T-helper 1 cell (primary cell): ENCODE measurements at places on chromosomes 3 and 15.

GRCh38 chr3:80643421-80643820, 875.6 kb upstream of the ROBO1 start:
- no peak for DNase-seq

- DNase-seq = no peak
Measured at GRCh38 chr15:25240461-25241021, 198.3 kb downstream of the UBE3A start.

GRCh38 chr3:119279584-119280243, 14.5 kb upstream of the ARHGAP31 start:
- DNase-seq = no peak

GRCh38 chr3:195548006-195548405, 4.9 kb upstream of the PPP1R2 start:
- no peak for DNase-seq

DNA sequence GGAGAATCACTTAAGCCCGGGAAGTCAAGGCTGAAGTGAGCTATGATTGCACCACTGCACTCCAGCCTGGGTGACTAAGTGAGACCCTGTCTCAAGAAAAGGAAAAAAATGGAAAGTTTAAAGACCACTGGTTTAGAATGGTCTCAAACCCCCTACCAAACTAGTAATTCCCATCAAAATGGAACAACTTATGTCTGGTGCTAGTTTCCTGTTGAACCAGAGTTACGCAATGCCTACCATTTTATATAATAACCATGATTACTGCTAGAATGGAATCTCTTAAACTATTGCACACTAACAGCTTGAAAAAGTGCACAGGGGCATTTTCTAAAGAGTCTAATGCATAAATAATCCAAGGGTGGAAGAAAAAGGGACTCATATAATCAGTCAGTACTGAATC, 43.6 kb downstream of the DMXL2 start:
- DNase-seq = no peak

- DNase-seq = no peak
Measured at GRCh38 chr15:49573421-49573820, 47.2 kb downstream of the FAM227B start.

GRCh38 chr15:55897560-55898336, 95.7 kb downstream of the NEDD4 start:
- DNase-seq = no peak

DNA sequence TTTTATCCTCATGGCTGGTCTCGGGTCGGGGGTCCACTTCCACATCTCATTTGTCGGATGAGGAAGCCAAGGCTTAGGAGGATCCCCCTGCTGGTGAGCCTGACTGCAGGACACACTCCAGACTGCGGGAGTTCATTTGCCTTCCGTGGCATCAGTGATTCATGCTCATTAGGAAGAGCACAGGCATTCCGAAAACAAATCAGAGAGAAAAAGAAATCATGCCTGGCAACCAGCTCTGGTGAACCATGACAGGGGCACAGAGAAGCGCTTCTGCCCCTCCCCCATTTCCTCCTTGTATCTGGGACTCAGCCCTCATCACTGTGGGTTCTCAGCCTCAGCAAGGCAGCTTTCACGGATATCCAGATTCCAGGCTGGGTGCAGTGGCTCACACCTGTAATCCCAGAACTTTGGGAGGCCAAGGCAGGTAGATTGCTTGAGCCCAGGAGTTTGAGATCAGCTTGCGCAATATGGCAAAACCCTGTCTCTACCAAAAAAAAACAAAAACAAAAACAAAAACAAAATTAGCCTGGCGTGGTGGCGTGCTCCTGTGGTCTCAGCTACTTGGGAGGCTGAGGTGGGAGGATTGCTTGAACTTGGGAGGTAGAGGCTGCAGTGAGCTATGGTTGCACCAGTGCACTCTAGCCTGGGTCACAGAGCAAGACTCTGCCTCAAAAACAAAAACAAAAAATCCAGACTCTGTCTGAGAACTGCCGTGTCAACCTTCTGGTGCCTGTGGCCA, 28.4 kb downstream of the IRAK2 start:
- DNase-seq = peak; percentile 72

- DNase-seq = no peak
Measured at GRCh38 chr3:98587654-98588053, 5.8 kb downstream of the CPOX start.

GRCh38 chr15:99943466-99943865, 210.2 kb upstream of the LYSMD4 start:
- DNase-seq = no peak

DNA sequence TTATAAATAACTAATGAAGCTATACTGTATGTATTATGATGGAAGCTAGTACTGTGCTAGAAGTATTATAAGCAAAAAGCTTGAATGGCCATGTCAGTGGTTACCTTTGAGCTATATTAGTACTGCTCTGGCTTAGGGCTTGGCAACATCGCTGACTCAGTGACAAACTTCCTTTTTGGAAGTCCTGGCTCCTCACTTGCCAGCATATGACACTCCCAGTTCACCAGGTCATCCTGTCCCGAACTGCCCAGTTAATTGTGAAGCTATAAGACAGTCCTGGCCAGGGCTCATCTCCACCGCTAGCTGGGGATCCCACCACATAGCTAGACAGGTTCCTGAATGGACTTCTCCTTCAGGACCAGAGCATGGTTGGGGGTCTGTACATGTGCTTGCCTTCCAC, 31.9 kb downstream of the RAB8B start:
- no peak for DNase-seq

- no peak for DNase-seq
Measured at GRCh38 chr3:40608091-40608490, 83.3 kb downstream of the ZNF621 start.

DNA sequence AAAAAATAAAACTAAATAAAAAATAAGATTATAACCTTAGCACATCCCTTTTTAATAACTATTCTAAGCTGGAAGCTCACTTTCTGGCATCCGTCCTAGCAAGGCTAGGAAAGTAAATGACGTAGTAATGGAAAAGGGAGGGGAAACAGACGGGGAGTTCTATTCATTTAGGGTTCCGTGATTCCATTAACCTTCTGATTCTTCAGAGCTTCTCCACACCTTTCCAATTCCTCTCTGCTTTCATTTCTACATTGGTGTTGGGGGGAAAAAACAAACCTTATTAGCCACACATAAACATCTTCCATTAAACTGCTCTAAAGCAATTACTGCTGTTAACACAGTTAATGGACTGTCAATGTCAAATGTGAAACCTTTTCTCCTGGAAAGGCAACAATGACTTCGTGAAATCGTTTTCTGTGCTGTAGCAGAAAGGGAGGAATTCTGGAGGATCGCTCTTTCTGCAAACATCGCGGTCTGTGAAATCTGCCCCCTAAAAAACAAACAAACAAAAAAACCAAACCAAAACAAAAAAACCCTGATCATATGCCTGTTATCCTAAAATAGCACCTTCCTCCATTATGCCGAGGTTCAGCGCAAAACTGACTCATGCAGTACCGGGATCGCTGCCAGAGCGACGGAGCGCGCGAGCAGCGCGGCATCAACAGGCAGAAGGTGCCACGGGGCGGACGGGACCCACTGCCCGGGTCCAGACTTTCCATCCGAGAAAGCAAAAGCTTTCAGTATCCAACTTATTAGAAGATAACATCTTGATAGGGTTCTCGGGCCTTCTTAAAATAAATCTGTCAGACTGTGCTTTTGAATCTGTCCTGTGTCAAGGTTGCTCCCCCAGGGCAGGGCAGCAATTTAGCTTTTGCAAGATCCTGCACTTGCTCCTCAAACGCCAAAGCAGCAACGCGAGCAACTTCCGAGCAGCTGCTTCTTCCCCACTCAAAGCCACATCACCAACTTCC, 156.2 kb downstream of the FGF12 start:
- no peak for DNase-seq

DNA sequence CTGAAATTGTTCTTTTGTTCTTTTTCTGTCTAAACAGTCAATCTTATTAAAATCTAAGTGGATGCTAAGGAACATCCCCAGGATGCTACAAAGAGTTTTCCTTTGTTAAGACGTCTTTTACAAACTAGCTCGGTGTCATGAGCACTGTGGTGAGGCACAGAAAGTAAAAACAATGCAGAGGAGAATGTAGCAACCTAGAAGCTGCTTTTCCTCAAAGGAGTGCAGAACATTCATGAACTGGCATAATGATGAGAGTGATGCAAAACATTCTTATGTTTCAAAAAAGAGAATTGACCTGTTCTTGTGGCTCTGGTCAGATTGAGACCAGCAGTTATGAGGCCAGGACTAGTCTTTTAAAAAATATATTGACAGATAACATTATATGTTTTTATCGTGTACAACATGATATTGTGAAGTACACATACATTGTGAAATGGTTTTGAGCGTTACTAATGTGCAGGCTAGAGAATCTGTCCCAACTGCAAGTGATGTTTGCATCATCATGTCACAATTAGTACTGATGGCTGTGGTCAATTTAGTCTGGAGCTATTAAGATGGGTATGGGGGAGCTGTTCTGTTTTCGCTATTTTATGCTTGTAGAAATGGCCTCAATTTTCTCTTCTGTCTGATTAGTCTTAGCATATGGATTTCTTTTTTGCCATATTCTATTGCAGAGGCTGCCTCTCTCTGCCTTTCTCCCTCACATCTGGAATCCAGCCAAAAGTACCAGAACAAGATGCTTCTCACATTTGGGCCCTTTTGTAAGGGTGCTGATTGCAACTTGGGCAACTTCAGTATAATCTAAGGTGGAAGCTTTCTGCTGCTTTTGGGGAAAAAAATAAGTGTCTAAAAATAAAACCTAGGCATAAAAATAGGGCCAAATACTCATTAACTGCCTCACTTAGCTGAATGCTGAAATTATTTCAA, 50.2 kb downstream of the HHLA2 start:
- no peak for DNase-seq

GRCh38 chr15:77538027-77538451, 94.7 kb downstream of the LINGO1 start:
- no peak for DNase-seq

DNA sequence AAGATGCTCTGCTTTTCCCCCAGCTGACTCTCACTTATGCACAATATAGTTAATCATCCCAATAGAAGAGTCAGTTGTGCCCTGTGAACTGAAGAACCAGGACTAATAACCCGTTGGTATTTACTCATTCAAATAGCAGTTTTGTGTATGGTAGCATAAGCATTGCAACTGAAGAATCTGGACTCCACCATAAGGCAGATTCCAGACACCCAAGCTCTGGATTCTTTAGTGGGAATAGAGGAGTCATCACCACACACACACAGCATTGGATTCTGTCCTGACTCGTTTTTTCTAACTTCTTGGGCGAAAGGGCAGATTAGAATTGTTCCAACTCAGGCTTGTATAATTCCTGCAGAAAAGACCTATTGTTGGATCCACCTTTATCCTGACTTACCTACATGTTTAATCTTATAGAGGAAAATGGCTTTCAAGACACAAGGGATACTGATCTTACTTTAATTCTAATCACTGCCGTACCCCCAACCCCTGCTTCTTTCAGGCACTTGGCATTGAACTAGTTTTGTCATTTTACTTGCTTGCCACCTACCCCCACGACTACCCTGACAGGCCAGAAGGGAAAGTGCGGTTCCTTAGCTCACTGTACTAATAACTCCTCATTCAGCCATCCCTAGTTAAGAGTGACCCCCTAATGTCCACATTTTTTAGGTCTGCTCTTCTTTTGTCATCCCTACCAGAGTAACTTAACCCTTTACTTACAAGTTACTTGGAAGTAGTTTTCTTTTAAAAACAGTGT, 42.3 kb downstream of the NKIRAS1 start:
- no peak for DNase-seq

GRCh38 chr15:73349191-73349590, 19.6 kb downstream of the HCN4 start:
- no peak for DNase-seq

DNA sequence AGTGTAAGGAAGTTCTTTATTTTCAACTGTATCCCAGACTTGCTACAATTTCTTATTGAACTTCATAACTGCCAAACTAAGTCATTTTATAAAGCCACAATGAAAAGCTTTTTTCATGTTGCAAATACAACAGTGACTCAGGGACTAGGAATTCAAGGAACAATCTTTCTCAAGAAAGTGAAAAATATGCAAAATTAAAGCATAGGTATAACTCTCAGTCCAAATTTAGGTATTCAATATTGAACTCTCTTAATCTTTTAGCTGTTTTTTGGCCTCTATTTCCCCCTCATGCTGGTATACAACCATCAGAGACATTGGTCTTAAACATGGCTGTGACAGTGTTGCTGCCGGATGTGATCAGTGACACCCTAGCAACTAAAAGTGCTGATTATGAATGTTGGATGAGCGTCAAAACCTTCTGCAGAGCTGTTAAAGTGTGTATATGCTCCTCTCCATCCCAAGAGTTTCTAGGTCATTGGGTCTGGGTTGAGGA, 476.9 kb downstream of the ZNF385D start:
- DNase-seq = no peak

DNA sequence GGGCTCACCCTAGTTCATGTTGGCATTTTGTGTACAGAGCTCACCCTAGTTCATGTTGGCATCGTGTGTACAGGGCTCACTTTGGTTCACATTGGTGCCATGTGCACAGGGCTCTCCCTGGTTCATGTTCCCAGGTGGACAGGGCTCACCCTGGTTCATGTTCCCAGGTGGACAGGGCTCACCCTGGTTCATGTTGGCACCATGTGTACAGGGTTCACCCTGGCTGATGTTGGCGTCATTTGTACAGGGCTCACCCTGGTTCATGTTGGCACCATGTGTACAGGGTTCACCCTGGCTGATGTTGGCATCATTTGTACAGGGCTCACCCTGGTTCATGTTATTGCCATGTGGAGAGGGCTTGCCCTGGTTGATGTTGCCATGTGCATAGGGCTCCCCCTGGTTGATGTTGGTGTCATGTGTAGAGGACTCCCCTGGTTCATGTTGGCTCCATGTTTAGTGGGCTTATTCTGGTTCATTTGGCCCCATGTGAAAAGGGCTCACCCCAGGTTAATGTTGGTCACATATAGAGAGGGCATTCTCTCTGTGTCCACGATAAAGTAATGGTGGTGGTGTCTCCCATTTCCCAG, 31.7 kb upstream of the NR2C2 start:
- no peak for DNase-seq

DNA sequence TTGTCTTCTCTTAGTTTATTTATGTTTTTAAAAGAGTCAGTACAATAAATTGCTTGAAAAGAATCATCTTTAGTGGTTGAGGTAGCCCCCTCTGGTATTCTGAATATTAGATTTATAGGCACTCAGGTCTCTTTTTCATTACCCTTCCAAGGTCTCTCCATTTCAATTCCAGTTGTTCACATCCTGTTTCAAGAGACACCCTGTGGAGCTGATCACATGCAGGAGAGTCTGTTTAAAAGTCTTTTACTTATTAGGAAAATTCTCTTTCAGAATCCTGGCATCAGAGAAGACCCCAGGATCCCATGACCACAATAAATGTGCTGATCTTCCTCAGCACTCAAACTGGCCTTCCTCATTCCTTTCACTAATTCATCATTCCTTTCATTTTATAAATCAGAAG, 195.7 kb downstream of the ZIC4 start:
- no peak for DNase-seq

DNA sequence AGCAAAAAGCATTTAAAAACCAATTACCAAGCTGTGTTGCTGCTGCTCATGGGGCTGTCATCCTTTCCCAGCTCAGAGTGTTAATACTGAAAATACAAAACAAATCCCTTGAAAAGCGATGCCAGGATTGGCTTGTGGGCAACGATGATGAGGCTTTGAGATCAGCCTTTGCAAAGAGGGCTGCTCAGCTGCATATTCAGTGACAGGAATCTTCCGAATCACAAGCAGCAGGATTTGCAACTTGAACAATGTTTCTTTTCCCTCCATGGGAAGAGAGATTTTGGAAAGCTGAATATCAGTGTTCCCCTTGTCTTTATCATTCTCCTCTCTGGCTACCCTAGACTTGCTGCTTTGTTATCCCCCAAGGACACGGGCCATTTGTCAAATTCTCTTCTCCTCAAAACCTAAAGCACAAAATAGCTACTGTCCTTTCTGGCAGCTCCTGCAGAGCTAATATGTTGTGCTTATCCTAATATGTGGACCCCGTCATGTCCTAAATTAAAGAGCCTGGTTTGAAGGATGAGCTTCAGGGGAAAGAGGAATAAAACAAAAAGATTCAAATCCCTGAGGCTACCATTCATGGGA, 375.8 kb downstream of the GAP43 start:
- DNase-seq = no peak
